ENCODE measurements at places on chromosomes 11 and 22.

GRCh38 chr11:19253817-19254216 is 13.1 kb upstream of the E2F8 start:
- no peak for DNase-seq

DNA sequence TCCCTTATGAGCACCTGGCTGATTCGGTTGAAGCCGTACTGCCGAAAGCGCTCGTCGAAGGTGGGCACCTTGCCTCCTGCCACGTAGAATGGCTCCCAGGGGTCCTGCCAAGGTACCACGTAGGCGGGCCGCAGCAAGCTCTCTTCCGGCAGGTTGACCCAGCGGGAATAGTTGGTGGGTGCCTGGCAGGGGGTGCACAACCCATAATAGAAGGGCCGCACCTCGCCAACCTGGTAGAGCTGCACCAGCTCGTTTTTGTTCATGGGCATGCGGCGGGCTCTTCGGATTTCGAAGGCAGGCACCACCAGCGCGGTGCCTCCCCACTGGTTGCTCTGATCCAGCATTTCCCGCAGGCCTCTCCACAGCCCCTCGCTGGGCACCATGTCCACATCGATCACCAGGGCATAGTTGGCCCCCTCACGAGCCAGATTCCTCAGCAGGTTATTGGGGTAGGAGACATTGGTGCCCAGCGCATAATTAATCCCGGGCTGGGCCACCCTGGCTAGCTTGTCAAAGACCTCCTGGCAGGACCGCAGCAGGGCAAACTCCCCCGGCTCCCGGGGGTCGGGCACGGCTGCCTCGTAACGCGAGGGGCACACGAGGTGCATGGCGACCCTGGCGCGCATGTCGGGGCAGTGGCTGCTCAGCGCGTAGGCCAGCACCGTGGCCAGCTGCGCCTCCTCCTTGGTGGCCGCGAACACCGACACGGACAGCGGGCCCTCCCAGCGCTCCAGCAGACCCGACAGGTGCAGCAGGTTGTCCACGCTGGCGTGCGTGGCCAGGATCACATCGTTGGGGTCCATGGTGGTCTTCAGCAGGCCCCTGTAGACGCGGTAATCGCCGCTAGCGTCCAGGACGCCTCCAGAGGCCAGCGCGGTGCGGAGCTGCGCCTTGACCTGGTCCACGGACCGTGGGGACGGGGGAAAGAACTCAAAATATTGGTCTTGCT is 679 bp downstream of the B4GAT1 start:
- no peak for DNase-seq

DNA sequence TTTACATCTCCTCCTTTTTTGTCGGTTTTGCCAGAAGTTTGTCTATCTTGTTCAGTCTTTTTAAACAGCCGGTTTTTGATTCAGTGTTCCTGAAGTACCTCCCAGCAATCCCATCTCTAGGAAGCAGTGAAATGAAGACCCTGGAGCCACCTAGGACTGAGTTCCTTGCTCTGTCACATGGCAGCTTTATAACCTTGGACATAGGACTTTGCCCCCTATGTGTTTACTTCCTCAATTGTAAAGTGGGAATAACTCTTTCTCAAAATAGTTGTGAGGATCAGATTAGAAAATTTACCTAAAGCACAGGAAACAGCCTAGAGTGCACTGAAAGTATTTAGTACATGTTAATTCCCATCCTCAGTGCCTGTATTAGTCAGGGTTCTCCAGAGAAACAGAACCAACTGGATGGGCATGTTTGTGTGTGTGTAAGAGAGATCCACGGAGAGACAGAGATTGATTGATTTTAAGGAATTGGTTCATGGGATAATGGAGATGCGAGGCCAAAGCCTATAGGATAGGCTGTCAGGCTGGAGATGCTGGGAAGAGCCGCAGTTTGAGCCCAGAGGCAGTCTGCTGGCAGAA is 20.0 kb downstream of the FAM83F start:
- no peak for DNase-seq

GRCh38 chr11:12009617-12010321 is 1.3 kb upstream of the DKK3 start:
- no peak for DNase-seq

GRCh38 chr11:121930004-121930965 is 185.7 kb downstream of the BLID start:
- no peak for DNase-seq

- DNase-seq, result no peak
Observed at GRCh38 chr22:39728236-39728860, 157.8 kb downstream of the CACNA1I start.

- no peak for DNase-seq
Observed at GRCh38 chr11:133503236-133503635, 29.1 kb downstream of the OPCML start.

Measured in fibroblast of gingiva (primary cell).